ENCODE measurements at places on chromosomes 5 and 9. TPM values are rescaled to one million over a fixed set of nuclear protein-coding genes. Genes with fewer than 3 reads are reported as not detected.

DNA sequence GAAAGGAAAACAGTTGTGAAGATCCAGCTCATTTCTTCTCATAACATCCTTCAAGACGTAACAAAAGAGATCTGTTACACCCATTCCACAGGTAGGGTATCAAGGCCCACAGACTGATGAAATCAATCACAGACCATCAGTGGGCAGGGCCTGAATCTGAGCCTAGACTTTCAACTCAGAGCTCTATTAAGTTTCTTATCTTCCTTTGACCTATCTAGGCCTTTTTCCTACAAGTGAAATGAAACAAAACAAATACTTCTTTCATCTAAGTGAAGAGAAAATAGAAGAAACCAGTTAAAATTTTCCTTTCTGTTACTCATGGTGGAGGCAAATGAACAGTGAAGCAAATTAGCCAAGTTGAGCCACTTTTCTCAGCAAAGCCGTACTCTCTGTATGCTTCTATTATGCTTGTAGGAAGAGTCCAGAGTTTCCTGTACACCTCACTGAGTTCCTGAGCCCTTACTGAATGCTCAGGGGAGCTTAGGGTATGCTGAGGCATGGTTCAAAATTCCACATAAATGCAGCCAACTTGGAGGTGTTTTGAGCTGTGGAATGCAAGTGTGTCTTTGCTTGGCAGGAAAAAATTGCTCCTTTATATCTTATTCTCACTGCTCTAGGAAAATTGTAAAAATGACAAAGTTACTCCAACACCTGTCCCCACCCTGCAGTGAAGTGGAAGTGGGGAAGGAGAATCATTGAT lies 91.9 kb downstream of the FEM1C start:
- H3K4me1 ChIP-seq = no peaks in the 10 kb centered on the region
- H3K27me3 ChIP-seq = peaks cover 6% of the 10 kb centered on the region
- no peaks in the 10 kb centered on the region for H3K36me3 ChIP-seq
- no peak overlapping the region for H3K4me3 ChIP-seq

GRCh38 chr5:157252711-157253465 lies 13.0 kb upstream of the CYFIP2 start:
- H3K4me3 ChIP-seq = no peak overlapping the region
- H3K36me3 ChIP-seq = no peaks in the 10 kb centered on the region
- no peak for DNase-seq
- 0 out of 2 replicates have a peak, but pooled peaks cover 5% of the 10 kb centered on the region for H3K27me3 ChIP-seq
- H3K4me1 ChIP-seq = no peaks in the 10 kb centered on the region

DNA sequence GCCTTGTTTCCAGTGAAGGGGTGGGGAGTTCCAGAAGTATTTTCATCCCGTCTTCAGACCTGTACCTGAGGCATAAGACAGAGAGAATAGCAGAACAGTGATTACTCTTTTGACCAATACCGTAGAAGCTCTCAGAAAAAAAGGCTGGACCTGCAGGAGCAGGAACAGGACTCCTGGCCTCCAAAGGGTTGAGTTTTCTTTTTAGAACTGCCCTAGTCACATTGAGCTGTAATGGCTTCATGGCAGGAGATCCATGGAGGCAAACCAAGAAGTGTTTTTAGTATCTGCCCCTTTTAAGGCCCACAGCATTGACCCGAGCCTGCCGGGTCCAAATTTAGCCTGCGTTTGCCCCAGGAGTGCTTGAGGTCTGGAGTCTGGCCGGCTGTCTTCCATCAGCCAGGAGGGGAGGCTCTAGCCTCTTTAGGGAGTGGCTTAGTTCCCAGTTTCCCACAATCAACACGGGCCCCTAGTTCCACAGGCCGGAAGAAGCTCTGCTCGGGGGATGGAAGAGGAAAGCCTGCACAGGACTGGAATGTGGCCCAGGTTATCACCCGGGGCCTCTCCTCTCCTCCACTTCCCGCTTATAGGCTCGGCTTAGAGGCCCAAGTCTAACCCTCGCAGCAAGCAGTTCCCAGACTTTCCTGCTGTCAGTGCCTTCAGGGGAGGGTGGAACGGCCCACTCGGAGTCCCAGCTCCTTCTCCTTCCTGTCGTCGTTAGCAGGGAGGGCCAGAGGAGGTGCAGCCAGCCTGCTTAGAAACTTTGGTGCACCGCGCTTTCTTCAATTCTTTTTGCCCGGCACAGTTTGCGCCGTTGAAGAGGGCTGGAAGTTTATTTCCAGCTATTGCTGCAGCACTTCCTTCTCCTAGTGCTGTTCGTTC lies 80.7 kb downstream of the C9orf152 start:
- H3K27me3 ChIP-seq = peaks cover 14% of the 10 kb centered on the region
- no peak overlapping the region for H3K27ac ChIP-seq
- no peaks in the 10 kb centered on the region for H3K36me3 ChIP-seq
- H3K4me3 ChIP-seq = no peak overlapping the region

DNA sequence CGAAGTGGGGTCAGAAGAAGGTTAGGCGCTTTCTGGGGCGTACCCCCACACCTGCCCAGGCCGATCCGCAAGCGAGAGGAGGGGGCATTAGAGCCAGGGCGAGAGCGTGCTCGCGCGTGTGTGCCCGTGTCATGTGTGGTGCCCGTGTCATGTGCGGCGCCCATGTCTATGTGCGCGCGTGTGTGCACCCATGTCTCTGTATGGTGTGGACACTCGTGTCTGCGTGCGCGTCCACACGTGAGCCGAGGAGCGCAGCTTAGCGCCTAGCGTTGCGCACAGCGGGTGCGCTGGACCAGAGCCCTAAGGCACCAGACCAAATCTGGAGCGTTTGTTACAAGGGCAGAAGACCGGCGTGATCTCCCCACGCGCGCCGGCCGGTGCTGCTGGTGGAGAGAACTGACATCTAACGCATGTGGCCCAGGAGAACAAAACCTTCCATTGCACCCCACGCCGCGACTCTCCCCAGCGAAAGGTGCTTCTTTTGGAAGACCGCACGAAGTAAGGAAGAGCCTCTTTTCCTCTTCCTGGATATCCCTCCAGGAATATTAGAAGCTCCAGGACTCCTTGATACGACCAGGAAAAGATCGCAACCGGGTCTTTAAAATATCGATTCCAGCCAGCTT lies 644 bp downstream of the NIM1K start:
- H3K4me3 ChIP-seq = no peak overlapping the region
- H3K27ac ChIP-seq = no peak overlapping the region
- DNase-seq = no peak
- H3K27me3 ChIP-seq = no peaks in the 10 kb centered on the region
- H3K36me3 ChIP-seq = no peaks in the 10 kb centered on the region

DNA sequence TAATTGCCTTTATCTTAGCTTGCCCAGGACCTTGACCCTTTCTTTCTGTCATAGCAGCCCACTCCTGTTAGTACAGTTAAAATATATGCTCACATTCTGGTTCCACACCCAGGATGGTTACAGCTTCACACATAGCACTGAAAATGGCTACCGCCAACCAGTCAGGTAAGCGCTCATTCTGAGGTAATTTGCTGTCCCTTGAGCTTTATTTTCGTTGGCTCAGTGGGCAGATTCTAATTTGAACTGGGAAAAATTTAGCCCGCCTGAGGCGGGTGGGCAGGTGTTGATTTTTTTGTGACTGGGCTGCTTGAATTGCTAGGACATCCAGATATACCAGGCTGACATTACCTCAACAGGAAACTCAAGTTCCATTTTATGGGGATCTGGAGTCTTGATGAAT lies 137.5 kb downstream of the KCTD16 start:
- H3K36me3 ChIP-seq = no peaks in the 10 kb centered on the region
- no peaks in the 10 kb centered on the region for H3K27me3 ChIP-seq
- H3K27ac ChIP-seq = no peak overlapping the region
- H3K4me1 ChIP-seq = no peaks in the 10 kb centered on the region

DNA sequence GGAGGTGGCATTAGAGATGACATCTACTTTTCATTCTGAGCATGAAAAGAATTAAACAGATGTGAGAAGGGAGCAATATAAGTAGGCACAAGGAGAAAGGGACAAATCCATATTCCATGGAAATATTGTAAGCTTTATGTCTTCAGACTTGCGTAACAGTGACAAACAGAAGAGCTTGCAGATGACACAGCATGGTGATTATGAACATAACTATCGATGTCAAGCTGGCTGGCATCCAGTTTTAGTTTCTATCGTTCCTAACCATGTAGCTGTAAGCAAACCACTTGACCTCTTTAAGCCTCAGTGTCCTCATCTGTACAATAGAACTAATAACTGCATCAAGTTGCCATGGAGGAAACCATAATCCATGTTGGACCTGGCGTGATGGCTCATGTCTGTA lies 246.7 kb upstream of the ADRA1B start:
- H3K36me3 ChIP-seq = no peaks in the 10 kb centered on the region
- no peak overlapping the region for H3K4me3 ChIP-seq
- H3K27ac ChIP-seq = no peak overlapping the region
- H3K4me1 ChIP-seq = no peaks in the 10 kb centered on the region
- no peaks in the 10 kb centered on the region for H3K27me3 ChIP-seq

DNA sequence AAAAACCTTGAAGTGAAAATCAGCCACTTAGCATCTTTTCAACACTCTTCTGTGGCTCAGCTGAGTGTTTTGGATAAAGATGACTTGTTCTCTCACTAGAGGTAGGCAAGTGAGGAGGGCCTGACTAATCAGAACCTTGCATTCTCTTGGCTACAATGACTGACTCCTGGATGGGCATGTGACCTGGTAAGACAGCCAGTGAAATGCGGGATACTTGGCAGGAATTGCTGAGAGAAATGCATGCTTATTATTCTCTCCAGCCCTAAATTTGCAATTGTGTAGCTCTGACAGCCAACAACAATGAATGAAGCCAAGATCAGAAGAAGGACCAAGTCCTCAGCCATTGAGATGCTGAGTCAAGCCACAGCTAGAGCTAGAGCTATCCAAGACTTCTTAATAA lies 490.5 kb upstream of the ZNF608 start:
- no peak overlapping the region for H3K4me3 ChIP-seq
- no peak for DNase-seq
- H3K4me1 ChIP-seq = no peaks in the 10 kb centered on the region
- no peaks in the 10 kb centered on the region for H3K27me3 ChIP-seq

GRCh38 chr5:35644543-35644942 lies 26.9 kb downstream of the SPEF2 start:
- no peaks in the 10 kb centered on the region for H3K36me3 ChIP-seq
- no peak overlapping the region for H3K4me3 ChIP-seq
- H3K27ac ChIP-seq = no peak overlapping the region
- no peaks in the 10 kb centered on the region for H3K27me3 ChIP-seq
- DNase-seq = no peak

MARCOL gene
- not detected for total RNA-seq

GRCh38 chr9:6538666-6539071 lies 106.9 kb downstream of the GLDC start:
- no peak overlapping the region for H3K4me3 ChIP-seq
- no peak for DNase-seq
- H3K4me1 ChIP-seq = no peaks in the 10 kb centered on the region

SHLD3 gene
- total RNA-seq = 4.8 TPM

DNA sequence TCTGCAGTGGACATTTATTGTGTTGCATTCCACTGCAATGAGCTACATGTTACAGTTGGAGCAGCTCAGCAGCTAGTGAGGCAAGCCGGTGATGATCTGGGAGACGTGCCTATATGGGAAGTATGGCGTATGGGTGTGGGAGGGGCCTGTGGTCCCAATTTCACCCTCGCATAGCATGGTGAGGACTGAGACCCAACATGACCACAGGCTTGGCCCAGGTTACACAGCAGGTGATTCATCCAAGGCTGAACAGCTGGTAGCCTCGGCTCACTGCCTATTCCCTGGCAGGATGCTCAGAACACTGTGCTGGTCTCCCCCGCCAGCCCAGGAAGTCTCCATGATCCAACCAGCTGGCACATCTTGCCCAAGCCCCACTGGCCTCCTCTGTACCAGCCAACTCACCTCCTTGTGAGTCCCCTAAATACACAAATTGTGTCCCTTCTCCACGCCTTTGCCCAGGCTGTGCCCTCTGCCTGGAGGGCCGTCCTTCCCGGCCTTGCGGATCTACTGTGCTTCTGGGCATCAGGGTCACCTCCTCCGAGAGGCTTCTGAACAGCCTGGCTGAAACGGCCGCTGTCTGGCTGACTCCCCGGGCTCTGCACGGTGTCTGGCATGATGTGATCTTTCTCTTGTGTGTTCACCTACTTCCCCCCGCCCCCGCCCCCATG lies 81.4 kb downstream of the NSUN2 start:
- DNase-seq = no peak
- no peaks in the 10 kb centered on the region for H3K36me3 ChIP-seq
- H3K27me3 ChIP-seq = peaks cover 56% of the 10 kb centered on the region
- no peak overlapping the region for H3K4me3 ChIP-seq

ADAM19 gene
- total RNA-seq = 1.0 TPM

NKD2 gene
- total RNA-seq = 0.38 TPM

GRCh38 chr5:157820593-157821252 lies 38.2 kb downstream of the CLINT1 start:
- H3K27ac ChIP-seq = peak overlapping the region; percentile 6
- H3K4me3 ChIP-seq = no peak overlapping the region
- peak; percentile 19 for DNase-seq
- no peaks in the 10 kb centered on the region for H3K27me3 ChIP-seq
- H3K4me1 ChIP-seq = no peaks in the 10 kb centered on the region

DBH gene
- not detected for total RNA-seq

DNA sequence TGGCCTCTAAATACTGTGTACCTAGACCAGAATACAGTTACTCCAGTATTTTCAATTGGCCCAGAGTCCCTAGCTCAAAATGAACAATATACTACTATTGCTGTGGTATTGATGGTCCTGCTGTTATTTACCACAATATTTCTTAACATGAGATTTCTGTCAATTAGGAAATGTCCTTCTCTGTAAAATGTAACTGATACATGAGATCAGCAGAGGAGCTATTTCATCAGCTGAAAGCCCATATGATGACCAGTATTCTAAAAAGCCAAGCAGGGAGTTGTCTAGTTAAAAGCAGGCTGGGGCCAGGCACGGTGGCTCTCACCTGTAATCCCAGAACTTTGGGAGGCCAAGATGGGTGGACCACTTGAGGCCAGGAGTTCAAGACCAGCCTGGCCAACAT lies 187.7 kb upstream of the PTGER4 start:
- H3K4me3 ChIP-seq = no peak overlapping the region
- H3K27me3 ChIP-seq = no peaks in the 10 kb centered on the region
- H3K4me1 ChIP-seq = no peaks in the 10 kb centered on the region
- no peak overlapping the region for H3K27ac ChIP-seq
- no peaks in the 10 kb centered on the region for H3K36me3 ChIP-seq

DPYSL3 gene
- 0.55 TPM for total RNA-seq

NUDT12 gene
- total RNA-seq = 17.6 TPM

- no peak overlapping the region for H3K4me3 ChIP-seq
- H3K4me1 ChIP-seq = no peaks in the 10 kb centered on the region
- no peaks in the 10 kb centered on the region for H3K36me3 ChIP-seq
- DNase-seq = no peak
- H3K27ac ChIP-seq = no peak overlapping the region
These were observed 178.2 kb upstream of the ATP10B start for GRCh38 chr5:161030229-161030628.

DNA sequence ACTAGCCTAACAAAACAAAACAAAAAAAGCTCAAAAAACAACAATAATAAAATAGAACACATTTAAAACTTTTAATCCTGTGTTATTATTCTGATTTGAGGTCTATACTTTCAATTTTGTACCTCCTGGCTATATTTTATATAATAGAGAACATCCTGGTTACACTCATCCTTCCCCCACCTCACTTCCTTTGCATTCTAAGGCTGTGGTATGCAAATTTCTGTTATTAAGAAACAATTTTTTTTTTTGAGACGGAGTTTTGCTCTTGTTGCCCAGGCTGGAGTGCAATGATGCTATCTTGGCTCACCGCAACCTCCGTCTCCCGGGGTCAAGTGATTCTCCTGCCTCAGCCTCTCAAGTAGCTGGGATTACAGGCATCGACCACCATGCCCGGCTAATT lies 3.1 kb upstream of the RPL37 start:
- H3K36me3 ChIP-seq = peaks cover 17% of the 10 kb centered on the region
- no peaks in the 10 kb centered on the region for H3K4me1 ChIP-seq
- H3K27me3 ChIP-seq = no peaks in the 10 kb centered on the region

TGFBR1 gene
- total RNA-seq = 47.1 TPM
